HL-60 (cell line): ENCODE measurements at places on chromosomes 6 and 20.

- peak; percentile 44 for DNase-seq
These were observed 164.0 kb downstream of the MRPL14 start for GRCh38 chr6:43963203-43963602.

DNA sequence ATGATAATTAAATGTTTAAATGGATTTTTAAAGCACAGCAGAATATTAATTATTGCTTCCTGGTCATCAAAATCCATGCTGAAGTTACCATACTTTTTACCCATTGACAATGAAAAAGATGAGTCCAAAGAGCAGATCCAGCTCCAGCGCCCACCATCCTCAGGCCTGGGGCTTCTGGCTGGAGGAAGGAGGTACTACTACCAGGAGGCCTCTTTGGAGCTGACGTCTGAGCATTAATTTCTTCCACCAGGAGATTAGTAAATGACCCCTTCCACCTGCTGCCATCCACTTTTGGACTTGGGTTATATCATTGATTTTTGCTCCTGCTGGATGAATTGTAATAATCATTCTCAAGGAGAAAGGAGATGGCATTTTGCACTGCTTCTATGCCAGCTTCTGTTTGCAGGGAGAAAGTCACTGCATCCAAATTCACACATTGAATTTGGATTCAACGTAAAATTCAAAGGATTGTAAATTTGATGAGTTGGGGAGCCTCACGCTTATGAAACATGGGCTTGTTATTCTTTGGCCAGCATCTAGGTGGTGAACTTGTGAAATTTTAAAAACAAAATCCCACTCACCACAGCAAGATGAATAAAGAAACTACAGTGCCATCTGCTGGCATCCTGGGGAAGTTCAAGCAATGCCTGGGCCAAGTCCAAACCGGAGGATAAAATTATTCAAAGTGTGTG lies 121.8 kb downstream of the SASH1 start:
- DNase-seq, result peak; percentile 44

GRCh38 chr6:161139766-161140553 lies 133.9 kb downstream of the AGPAT4 start:
- no peak for DNase-seq

DNA sequence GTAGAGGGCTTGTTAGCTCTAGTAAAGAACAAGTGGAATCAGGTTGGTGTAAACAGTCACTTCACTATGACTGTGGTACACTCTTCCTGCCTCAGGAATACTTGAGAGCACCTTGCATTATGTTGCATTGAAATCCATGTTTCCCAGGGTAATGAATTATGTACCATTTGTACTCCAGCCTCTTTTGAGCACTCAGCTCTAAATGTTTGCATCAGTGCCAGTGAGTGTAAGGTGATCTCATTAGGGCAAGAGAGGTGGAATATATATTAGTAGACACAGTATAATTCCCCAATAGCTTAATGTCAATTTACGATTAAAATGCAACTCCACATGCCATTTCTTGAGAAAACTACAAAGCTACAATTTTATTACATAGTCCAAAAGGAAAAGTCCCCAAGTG lies 319.6 kb upstream of the POU3F2 start:
- DNase-seq, result no peak

- DNase-seq, result no peak
These were observed 2.6 kb upstream of the NOTCH4 start for GRCh38 chr6:32226434-32226833.

DNA sequence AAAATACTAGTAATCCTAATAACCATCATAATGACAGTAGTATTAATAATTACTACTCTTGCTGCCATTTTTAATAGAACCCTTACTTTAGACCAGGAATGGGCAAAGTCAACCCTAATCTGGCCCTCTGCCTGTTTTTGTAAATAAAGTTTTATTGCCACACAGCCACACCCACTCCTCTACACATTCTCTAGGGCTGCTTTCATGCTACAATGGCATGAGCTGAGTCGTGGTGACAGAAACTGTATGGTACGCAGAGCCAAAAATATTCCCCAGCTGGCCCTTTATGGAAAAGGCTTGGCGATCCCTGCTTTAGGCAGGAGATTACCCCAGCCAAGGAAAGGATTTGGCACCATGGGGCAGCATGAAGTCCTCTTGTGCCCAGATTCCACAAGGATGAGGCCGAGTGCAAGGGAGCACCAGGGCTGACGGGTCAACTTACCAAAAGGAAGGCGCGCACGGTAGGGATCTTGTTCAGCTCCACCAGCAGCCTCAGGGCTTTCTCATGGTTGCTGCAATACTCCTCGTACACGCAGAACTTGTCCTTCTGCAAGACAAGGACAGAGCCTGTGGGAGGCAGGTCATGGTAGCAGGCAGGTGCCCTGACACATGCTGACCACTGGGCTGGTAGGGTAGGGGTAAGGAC lies 93.6 kb downstream of the PREX1 start:
- DNase-seq, result no peak

DNA sequence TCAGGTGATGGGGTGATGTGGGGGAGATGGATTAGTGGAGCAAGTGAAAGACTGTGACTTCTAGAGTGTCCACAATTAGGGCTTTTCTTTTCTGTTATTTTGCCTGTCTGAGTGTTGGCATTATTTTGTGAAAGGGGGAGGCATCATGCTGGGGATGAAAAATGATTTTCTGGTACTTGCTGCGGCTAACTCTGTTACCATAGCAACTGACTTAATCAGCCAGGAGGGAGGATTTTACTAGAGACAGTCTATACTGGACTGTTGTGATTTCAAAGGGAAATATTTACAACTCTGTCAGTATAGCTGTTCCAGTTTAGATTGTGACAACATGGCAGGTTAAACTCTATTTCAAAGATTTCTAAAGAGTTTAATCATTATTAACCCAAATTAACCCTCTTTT lies 30.4 kb upstream of the MRAP2 start:
- no peak for DNase-seq

GRCh38 chr20:17832236-17832915 lies 132.6 kb downstream of the BANF2 start:
- DNase-seq, result no peak

DNA sequence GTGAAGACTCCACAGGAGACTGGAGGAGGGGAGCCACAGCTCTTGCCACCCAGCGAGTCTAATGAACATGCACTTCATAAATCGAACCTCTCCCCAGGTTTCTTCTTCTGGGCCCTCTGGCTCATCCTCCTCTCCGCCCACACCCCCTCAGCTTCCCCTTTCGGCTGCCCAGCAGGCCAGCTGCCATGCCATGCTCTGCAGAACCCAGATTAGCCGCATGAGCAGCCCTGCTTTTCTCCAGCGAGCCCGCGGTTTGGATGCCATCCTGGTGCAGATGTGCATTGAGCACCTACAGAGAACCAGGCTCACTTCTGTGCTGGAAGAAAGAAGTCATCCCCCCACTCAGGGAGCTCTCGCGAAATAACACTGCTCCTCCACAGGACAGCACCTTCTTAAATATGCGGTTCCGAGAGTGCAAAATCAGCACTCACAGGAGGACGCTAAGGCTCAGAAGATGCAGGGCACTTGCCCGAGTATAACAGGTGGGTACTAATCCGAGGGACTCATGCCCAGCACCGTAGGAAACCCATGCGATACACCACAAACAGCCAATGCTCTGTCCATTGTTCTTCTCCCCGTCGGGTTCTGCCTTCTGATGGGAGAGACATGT lies 143.0 kb upstream of the THBS2 start:
- DNase-seq, result no peak

DNA sequence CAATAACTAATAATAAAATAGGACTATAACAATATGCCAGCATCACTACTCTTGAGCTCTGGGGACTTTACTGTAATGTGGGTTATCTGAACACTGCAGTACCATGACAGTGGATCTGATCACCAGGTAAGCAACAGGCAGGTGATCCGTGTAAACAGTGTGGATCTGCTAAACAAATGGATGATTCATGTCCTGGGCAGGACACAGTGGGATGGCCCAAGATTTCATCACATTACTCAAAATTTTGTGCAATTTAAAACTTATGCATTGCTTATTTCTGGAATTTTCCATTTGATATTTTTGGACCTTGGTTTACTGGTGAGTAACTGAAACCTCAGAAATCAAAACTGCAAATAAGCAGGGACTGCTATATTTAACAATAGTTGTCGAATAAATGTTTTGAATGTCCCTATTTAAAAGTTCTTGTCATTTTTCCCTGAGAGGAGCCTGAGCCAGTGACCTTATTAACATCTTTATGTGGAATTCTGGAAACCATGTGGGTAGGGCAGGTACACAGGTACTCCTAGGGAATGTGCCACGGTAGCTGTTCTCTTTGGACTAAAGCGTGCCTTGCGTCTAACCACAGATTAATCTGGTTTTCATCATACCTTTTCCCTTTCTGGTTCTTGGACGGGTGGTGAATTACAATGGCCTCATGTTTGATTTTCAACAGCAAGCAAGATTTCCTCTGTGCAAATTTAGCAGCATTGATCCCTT lies 214.5 kb upstream of the SASH1 start:
- no peak for DNase-seq

- DNase-seq, result no peak
These were observed 475.5 kb downstream of the QKI start for GRCh38 chr6:163889904-163890514.

DNA sequence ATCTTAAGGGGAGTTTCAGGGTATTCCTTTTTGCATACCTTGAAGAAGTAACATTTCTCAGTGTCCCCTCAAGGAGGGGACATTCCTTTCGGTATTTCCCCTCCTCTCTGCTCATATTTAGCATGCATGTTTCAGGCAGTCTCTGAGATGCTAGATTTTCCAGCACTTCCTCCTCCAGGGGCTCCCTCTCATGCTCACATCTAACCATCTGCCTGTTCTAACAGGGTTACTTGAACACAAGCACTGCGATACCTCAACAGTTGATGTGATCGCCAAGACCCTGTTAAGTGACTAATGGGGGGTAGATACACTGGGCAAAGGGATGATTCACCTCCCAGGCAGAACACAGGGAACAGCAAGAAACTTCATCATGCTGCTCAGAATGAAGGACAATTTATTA lies 12.9 kb upstream of the MCM3 start:
- no peak for DNase-seq

DNA sequence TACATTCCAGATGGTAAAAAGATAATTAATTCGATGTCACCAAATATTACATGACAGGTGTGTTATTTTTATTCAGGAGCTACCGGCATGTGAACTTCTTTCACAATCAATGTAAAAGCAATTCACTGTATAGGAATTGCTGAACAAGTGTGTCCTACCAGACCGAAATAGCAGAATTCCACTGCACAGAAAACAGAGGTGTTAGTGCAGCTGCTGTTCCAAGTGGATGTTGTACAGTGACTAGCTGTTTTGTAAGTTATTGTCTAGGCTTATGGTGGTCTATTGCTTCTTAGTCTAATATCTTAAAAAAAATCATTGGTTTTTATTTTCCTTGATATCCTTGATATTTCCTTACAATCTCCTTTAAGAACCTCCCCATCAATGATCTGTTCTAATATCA lies 107.4 kb downstream of the COL19A1 start:
- DNase-seq, result no peak

- no peak for DNase-seq
These were observed 350.6 kb upstream of the ZFP64 start for GRCh38 chr20:52542131-52542530.

DNA sequence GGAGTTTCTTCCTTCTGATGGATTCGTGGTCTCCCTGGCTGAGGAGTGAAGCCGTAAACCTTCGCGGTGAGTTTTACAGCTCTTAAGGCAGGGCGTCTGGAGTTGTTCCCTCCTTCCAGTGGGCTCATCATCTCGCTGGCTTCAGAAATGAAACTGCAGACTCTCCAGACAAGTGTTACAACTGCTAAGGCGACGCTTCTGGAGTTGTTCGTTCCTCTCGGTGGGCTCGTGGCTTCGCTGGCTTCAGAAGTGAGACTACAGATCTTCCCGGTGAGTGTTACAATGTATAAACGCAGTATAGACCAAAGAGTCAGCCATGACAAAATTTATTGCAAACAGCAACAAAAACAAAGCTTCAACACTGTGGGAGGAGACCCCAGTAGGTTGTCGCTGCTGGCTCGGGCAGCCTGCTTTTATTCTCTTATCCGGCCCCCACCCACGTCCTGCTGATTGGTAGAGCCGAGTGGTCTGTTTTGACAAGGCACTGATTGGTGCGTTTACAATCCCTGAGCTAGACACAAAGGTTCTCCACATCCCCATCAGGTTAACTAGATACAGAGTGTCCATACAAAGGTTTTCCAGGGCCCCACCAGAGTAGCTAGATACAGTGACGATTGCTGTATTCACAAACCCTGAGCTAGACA lies 113.2 kb downstream of the GPX5 start:
- DNase-seq, result no peak
